Hematopoietic multipotent progenitor cell (in vitro differentiated cells): ENCODE measurements at places on chromosomes 5 and 9.

GRCh38 chr5:154351566-154351965 lies 94.2 kb upstream of the SAP30L start:
- no peak for DNase-seq

DNA sequence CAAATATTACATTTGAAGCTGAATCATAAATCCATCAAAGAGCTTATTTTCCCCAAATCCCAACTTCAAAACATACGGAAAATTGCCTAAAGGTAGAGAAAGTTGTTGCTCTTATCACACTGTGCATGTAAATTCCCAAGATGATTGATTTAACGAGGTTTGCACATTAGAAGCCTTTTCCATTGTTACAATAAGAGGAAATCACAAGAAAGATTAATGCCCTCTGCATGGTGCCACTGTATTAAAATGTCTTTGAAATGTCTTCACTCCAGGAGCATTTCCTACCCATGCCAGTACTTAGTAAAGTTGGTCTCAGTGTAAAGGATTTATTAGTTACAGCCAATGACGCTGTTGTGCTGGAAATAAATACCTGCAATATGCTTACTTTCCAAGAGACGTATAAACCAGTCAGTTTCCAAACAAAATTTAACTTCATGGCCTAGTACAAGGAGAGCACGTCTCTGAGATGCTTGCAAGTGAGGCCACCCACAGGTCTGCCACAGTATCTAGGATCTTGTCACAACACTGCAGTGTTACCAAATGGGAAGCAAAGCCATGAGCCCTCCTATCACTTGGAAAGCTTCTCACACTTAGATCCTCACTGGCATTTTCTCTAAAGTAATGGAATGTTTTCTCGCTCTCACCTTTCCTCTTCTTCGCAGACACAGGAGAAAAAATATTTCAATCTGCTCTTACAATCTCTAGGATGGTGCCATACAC lies 112.4 kb downstream of the CETN3 start:
- DNase-seq = no peak

- DNase-seq = no peak
Measured at GRCh38 chr9:93376411-93376810, 75.1 kb upstream of the FAM120A start.

GRCh38 chr5:154363411-154363810 lies 82.4 kb upstream of the SAP30L start:
- no peak for DNase-seq

DNA sequence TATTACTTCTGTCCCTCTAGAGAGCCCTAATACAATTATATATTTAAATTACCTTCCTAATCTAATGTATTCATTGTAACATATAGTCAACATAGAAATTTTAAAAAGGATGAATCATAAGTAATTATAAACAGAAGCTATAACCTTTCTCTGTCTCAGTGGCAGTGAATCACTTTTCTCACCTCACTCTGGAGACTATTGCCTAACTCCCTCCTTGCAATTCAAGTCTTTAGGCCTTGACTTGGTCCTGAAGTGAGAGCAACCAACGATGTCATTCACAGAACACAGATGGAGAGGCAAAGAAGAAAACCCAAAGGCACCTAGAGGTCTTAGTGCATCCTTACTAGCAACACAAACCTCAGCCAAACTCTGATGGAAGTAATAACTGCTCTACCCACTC lies 133.3 kb upstream of the DPYSL3 start:
- no peak for DNase-seq

- no peak for DNase-seq
Measured at GRCh38 chr9:111063332-111063731, 25.1 kb upstream of the LPAR1 start.

- DNase-seq = no peak
Measured at GRCh38 chr5:65108786-65109743, 340.3 kb downstream of the CWC27 start.

DNA sequence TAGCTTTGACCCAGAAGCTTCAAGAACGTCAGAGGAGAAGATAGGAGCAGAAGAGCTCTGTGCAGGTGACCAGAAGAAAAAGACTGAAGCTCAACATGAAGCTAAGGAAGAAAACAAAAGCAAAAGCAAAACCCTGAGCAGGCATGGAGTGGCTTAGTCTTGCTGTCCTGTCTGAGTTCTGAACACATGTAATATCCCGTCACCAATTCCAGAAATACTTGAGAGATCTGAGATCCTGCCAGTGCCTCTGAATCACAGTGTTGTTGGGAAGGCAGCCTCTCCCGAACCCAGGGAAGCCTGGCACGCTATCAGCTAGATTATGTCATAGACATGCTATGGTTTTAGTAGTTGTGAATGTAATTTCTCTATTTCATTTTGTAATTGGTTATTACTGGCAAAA lies 235.7 kb downstream of the ICE1 start:
- DNase-seq = no peak

GRCh38 chr5:155978850-155979249 lies 348.1 kb upstream of the SGCD start:
- no peak for DNase-seq

DNA sequence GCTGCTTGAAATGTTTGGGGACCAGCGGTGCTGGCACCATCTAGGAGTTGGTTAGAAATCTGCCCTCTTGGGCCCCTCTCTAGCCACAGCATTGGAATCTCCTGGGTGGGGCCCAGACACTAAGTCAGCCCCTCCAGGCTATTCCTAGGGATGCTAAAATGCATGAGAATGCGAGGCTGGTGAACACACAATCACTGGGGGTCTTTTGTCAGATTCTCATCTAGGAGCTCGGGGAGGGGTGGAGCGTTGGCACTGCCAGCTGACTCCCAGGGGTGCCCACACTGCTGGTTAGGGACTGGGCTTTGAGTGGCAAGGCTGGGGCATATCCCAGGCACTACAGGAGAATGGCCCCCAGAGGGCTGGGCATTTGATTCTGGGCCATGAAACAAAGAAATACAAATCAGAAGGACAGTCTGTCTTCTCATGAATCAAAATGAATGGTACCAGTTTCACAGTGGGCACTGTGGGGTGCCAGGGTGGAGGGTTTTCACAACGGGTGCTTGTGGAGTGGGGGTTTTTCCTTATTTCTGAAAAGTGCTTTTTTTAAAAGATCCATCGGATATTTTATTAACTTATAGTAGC lies 127.8 kb upstream of the RAPGEF1 start:
- no peak for DNase-seq
